ENCODE measurements at places on chromosomes 3 and 15.

DNA sequence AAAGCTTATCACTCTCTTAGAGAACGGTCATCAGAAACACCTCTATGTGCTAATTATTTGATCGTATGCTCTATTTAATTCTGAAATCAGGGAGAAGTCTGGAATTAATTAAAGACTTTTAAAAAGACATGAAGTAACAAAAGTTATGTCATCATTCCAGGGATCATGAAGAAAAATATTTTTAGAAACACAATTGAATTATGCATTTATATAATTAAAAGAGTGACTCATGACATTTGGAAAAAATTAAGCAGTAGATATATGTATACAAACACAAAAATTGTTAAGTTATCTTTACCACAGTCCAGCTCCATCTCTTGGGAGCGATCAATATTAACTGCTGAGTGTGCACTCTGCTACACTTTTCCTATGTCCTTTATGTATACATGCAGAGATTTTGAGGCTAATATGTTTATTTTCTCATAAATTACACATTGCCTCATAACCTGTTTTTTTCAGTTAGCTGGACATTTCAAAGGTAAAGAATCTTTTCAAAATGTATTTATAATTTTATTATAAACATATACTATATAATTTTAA, 717.7 kb downstream of the GBE1 start:
- no peak for DNase-seq

- no peak for DNase-seq
Measured at GRCh38 chr3:161598639-161599038, 102.0 kb downstream of the OTOL1 start.

DNA sequence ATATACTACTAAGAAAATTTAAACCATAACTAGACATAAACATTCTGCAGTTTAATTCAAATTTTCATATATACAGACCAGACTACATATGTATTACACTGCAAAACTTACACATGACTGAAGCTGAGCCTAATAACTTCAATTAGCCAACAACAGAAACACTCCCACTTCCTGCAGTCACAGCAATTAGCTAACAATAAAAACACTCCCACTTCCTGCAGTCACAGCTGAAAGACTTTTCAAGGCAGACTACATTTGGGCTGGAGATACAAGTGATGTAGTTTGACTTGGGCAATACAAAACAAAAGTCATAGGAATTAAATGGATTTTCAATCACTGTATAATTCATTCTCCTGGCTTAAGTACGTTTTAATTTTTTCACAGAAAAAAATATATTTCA, 10.3 kb downstream of the TM2D3 start:
- DNase-seq, result no peak

- no peak for DNase-seq
Measured at GRCh38 chr3:15171096-15171495, 35.0 kb upstream of the CAPN7 start.

- DNase-seq, result no peak
Measured at GRCh38 chr3:109337393-109337792, at the start of gene DPPA4. TSS of gene DPPA4 (minus strand) at chr3:109337546. CDS start at chr3:109337517, 29 bp downstream.

DNA sequence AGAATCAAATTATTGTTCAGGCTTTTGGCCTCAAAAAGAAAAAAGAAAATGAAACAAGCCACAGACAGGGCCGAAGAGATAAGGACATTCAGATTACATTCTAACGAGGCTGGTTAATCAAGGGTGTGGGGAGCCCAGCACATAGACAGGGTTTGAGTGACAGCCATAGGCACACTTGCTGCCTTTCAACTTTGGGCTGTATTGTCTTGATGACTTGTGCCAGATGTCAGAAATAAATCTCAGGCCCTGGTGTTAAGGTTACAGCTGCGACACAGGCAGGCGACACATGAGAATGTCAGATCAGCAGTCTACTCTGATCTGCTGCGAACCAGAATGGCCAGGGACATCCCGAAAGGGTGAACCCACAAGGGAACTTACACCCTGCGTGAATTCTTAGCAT, 231.2 kb upstream of the ARRDC4 start:
- DNase-seq, result no peak

DNA sequence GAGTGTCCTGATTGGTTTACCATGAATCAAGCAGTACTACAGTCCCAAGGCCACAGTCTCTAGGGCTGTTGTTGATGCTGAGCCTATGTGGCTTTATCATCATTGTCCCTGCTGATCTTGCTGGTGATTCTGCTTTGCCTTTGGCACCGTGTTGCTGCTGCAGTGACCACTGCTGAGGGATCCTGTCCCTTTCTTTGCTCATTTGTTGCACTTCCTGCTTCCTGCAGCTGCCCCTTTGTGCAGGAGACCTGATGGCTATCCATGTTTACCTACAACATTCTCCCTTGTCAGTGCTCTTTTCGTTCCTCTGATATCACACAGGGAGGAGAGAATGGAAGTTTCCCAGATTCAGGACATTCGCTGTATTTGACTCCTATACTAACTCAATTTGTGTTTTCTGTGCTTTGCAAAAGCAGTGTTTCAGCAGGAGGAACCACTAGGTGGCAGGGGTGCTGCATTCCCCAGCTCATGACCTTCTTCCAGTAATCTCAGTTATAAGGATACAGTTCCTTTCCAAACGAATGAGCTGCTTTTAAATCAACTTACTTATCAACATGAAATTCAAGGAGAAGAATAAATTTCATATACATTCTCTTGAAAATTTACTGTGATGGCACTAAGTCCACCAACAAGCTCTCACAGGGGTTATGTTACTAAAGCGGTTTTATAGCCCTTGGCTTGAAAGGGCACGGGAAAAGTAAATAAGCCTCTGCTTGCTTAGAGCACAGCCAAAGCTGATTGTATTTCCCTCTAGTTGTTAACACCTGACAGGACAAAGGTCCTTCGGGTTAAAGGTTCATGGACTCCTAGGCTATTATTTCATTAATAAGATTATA, 9.7 kb upstream of the THUMPD3 start:
- peak; percentile 65 for DNase-seq

DNA sequence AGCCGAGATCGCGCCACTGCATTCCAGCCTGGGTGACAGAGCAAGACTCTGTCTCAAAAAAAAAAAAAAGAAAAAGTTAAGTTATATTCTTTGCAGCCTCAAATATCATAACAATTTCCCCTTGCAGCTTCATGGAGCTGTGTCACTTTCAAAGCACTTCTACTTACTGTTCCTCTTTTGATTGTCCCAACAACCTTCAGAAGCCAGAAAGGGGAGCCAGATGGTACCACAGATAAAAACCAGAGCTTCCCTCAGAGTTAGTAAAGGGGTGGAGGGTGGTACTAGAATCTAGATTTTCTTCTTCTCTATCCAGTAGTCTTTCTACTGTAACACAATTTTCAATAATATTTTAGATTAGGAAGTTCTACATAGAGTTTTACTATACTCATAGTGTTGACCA, 188.8 kb downstream of the TAFA4 start:
- DNase-seq, result no peak

- DNase-seq, result no peak
Measured at GRCh38 chr3:152760591-152760990, 74.3 kb upstream of the P2RY1 start.

- no peak for DNase-seq
Measured at GRCh38 chr3:139317215-139317614, 26.6 kb upstream of the MRPS22 start.

Measured in SHP77 (cell line).